Lower leg skin (tissue), 4 donors: ENCODE measurements at places on chromosomes 2 and 18. TPM values are rescaled to one million over a fixed set of nuclear protein-coding genes. Genes with fewer than 3 reads are reported as not detected.

GRCh38 chr2:160581035-160581434 lies 87.4 kb upstream of the RBMS1 start:
- no peak for DNase-seq

DNA sequence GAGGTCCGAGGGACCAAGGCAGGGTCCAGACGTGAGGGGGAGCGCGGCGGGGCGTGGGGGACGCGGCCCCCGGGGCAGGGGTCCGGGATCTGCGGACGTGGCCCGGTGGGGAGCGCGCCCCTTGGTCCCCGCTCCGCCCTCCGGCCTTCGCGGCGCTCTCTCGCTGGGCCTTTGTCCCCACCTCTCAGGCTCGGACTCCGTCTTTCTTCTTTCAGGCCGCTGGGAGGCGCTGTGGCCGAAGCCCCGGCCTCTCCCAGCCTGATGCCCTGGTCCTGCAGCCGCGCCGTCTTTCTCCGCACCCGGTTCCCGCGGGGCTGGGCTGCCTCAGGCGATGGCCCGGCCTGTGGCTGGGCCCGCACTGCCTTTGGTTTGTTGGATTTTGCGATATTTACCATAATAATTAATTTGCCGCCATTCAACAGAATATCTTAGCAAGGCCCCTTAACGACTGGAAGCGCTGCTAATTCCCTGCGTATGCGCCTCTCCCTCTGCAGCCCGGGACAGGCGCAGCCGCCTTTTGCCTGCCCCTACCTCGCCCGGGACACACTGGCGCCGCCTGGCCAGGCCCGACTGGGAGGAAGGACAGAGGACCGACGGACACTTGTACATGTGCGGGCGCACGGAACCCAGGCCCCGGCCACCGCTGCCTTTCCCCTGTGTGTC lies 10.8 kb downstream of the SIX3 start:
- DNase-seq = no peak

DNA sequence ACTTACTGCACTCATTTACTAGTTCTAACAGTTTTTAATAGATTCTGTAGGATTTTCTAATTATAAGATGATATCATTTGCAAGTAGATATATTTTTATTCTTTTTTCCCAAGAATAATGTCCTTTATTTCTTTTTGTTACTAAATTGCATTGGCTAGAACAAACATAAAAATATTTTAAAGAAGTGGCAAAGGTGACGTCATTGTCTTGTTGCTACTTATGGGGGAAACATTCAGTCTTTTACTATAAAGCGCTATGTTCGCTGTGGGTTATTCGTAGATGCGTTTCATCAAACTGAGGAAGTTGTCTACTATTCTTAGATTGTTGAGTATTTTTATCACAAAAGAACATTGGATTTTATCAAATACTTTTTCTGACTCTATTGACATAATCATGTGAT lies 765.2 kb upstream of the POU3F3 start:
- DNase-seq = no peak

DNA sequence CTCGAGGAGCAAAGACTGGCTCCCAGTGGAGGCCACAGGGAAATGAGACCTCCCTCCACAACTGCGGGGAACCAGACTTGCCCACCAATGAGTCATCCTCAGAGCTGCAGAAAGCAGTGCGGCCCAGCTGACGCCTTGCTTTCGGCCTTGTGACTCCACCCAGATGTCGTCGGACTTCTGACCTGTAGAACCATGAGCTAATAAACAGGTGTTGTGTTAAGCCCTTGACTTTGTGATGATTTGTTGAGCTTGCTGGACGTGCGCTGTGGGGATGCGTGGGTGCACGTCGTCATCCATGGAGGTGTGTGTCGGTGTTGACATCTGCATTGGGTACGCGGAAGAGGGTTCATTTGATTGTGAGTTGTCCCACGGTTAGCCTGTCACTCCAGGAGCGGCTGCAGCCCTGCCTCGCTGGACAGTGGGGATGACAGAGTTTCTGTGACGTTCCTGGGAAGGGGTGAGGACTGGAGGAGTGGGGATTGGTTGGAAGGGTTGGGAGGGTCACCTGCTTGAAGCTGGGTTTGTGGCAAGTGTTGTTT lies 154.1 kb downstream of the SH3BP4 start:
- no peak for DNase-seq

GRCh38 chr18:24068945-24069693 lies 54.6 kb downstream of the TTC39C start:
- DNase-seq = no peak

GRCh38 chr2:584863-585823 lies 92.1 kb downstream of the TMEM18 start:
- peak; percentile 76 for DNase-seq

DNA sequence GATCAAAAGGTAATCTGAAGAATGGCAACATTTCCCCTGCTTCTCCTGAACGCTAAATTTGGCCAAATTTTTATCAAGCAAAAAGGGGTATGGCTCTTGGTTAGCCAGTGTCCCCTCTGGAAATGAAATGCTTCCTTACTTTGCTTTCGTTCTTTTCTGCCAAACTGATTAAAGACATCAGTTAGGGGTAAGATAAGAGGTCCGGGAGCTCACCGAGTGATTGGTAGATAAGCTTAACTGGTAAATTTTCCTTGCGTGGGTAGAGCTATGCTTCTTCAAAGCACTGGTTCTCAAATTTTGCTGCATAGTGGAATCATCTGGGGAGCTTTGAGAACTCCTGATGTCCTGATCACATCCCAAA lies 62.7 kb upstream of the MAPRE2 start:
- DNase-seq = no peak

- no peak for DNase-seq
Measured at GRCh38 chr2:19545507-19545906, 187.1 kb upstream of the OSR1 start.

DNA sequence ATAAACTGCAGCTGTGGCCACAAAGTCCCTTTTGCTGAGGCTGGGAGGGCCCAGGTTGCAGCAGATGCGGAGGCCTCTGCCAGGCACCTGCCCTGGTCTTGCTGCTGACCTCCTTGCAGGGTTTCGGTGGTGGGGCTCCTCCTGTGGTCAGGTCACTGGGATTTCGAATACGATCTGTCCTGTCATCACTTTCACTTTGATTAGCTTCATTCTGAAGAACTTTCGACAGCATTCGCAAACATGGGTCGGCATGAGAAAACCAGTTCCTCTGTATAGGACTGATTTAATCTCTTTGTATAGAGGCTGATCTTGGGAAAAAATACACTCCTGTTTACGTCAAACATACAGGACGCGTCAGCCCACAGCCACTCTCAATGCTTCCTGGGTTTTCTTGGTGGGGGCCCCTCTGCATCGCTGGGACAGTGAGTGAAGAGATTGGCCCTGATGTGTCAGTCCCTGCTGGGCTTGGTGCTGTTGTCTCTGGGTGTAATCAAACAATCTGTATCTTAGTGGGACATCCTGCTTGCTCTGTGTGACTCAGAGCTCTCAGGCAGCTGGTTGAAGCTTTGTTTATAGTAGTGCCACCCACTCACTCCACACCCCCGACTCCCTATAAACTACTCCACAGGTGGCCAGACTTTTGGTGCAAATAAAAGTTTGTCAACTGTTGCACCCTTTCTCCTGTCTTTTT lies 209.4 kb upstream of the CXCR4 start:
- DNase-seq = no peak

GRCh38 chr18:3264362-3264761 lies 2.4 kb downstream of the MYL12B start:
- no peak for DNase-seq

- no peak for DNase-seq
Measured at GRCh38 chr18:27735117-27735516, 441.8 kb downstream of the CDH2 start.

DNA sequence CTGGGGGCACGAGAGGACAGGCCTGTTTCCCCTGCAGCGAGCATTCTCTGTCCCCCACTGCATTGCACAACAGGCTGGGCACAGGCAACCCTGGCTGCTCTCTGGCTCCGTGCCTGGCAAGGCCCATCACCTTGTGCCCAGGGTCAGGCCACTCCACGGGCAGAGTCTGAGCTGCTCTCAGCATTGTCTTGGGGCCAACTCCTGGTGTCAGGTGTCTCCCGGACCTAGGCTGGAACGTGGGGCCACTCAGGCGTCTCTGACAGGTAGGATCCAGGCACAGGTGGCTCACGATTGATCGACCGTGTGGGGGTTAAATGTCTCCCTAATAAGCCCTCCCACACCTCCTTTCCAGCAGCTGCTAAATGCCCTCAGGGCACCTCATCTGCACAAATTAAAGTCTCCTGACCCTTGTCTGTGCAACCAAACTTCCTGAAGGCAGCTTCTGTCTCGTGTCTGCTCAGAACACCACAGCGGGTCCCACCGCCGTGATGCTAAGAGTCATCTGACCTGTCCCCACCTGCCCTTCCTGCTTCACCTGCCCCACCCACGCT lies 66.6 kb upstream of the GPC1 start:
- DNase-seq = no peak

DNA sequence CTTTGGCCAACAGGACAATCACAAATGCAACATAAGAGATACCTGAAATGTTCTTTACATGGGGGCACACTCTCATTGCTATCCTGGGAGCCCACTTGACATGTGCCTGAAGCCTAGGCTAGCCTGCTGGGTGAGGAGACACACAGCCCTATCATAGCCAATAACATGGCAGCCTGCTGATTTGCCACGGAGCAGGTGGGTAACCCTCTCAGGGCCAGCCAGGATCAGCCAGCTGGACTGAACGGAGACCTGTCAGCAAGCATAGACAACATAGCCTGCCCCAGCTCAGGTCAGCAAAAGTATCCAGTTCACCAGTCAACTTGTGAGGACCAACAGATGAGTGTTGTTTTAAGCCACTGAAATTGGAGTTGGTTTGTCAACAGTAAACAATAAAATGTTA lies 566.5 kb downstream of the DCDC2C start:
- no peak for DNase-seq

DNA sequence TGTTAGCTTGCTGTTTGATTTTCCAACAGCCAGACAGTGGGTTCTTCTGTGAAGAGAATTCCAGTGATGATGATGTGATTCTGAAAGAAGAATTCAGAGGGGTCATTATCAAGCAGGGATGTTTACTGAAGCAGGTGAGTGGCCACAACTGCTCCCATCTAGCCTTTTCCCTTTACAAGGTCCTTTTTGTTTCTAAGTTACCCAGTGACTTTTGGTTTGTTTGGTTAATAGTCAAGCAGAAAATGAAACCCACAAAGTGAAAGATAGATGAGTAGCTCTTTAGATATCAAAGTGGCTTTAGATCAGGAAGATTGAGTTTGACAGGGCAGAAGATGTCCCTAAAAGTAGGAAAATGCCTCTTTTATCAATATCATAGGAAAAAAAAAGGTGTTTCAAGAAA lies 23.3 kb downstream of the PLEK start:
- no peak for DNase-seq

- DNase-seq = no peak
Measured at GRCh38 chr2:121887513-121888188, 132.2 kb downstream of the TSN start.

- DNase-seq = no peak
Measured at GRCh38 chr2:171100370-171100769, 60.3 kb downstream of the TLK1 start.

The PJVK gene
- 6.6 TPM for total RNA-seq

The MYO3B gene
- 0.81 TPM for total RNA-seq
